Posterior cingulate gyrus (tissue), 11 donors: ENCODE measurements at places on chromosomes 7 and 10.
A peak's percentile ranks its signal among the peaks of the same experiment; 100 is the strongest.

DNA sequence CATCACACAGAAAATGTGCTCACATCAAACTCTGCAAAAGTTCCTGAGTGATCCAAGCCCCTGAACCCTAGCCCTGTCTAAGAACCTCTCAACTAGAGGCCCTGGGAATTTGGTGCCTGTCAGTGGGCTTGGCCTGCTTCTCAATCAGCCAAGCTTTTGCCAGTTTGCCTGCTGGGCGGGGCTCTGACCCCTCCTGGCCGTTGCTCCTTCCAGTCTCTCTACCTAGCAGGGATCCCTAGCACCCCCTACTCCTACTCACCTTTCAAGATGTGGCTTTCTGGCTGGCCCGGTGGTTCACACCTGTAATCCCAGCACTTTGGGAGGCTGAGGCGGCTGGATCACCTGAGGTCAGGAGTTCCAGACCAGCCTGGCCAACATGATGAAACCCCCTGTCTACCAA, 2.1 kb downstream of the KLRG2 start:
- no peak for DNase-seq

DNA sequence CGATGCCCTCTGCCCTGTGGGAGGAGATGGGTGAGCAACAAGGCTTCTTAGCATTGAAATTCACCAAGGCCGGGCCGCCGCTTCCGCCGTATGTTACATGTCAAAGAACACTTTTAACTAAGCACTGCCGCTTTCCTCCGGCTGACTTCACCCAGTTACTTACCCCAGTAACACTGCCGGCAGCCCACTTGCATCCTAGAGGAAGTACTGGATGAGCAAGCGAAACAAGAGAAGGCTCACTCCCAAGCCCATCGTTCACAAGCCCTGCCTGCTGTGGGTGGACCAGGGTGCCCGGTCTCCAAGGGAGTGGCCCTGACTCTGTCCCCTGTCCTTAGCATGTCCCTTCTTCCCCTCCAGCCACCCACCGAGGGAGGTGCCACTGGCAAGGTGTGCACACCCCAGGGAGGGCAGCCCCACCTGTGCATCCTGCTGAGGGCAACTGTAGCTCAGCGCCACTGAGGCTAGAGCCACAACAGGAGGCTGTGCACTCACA, 73.1 kb upstream of the EBF3 start:
- no peak for DNase-seq

DNA sequence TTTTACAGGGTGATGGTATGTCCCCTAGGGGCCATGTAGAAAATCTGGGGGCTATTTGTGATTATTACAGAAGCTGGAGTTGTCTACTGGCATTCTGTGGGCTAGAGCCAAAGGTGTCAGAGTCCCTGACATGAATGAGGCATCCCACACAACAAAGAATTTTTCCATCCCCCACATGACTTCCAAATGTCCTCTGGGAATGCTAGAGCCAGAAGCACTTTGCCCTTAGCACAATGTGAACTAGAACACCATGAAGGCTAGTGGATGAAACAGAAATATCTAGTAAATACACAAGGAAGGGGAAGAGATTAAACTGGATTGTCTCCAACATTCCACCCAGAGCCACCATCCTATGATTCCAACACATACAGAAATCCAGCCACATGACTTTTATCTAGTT, 46.9 kb downstream of the FAM13C start:
- no peak for DNase-seq

- no peak for DNase-seq
These were observed 300.6 kb downstream of the DNAJB6 start for GRCh38 chr7:157637216-157637949.

DNA sequence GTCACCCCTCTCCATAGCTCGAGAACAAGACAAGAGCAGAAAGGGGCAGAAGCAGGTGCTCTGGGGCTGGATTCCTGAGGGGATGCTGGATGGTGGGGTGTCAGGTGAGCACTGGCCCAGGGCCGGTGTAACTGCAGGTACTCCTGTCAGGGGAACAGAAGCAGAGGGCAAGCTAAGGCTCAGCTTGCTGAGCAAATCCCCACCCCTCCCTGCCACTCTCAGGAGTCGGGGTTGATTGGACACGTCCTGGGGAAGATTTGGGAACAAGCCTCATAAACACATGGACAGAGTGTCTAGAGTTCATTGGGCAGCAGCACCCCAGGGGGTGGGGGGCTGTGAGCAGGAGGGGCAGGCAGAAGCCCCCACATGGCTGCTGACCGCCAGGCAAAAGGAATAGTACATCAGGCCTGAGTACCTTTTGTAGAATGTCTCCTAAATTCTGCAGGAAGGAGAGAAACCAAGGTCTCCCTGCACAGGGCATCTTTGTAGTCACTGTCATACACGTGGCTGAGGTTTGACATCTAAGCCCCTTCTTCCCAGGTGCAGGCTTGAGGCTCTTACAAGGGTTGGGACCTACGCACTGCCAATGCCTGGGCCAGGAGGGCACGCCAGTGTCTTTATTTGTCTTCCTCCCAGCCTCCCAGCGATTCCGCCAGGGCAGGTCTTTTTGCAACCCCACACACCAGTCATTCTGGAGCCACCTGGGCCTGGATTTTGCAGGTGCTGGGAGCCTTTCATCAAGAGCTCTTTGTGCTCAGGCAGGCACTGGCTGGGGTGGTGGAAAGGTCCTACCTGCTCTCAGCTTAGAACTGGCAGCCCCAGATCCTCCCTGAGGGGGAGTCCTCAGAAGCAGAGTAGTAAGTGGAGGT, 2.8 kb downstream of the CALML3 start:
- DNase-seq = no peak

GRCh38 chr10:103605359-103606096, 112.0 kb downstream of the NEURL1 start:
- peak; percentile 70 for DNase-seq

GRCh38 chr10:118775478-118775877, 20.7 kb upstream of the CACUL1 start:
- no peak for DNase-seq

DNA sequence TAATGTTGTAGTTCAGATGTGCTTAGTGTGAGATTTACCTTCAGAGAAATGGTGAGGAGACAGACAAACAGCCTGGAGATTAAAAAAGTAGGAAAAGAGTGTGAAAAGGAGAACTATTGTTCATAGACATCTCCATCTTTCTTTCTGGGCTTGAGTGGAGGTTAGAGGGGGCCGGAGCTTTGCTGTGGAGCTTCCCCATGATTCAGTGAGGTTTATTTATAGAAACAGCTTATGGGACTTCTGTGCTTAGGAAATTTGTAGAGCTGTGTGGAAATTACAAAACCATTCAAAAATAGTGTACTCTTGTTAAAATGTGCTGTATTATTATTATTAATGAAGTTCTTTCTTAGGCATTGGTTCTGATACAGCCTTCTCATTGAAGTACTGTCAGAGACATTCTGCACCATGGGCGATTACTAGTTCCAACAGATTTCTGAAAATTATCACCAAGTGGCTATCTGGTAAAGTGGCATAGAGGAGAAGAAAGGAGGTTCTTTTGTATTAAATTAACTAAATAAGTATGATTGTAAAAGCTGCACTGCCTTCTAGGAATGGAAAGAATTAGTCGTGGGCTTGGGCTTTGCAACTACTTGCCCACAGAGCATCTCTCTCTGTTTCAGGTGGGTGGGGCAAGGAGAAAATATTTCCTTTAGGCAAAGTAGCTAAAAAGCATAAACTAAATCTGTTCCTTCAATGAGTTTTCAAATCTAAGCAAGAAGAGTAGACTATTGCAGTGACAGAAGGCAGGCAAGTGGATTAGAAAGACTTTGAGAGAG, 8.7 kb upstream of the TCAF1 start:
- no peak for DNase-seq

- DNase-seq = no peak
These were observed 130.2 kb upstream of the COBL start for GRCh38 chr7:51446785-51447184.

- DNase-seq = no peak
These were observed 8.4 kb upstream of the RBM28 start for GRCh38 chr7:128352153-128352537.

- DNase-seq = no peak
These were observed 8.0 kb upstream of the ACTR3B start for GRCh38 chr7:152751449-152752141.

GRCh38 chr10:113695691-113696090, 16.0 kb downstream of the CASP7 start:
- no peak for DNase-seq

DNA sequence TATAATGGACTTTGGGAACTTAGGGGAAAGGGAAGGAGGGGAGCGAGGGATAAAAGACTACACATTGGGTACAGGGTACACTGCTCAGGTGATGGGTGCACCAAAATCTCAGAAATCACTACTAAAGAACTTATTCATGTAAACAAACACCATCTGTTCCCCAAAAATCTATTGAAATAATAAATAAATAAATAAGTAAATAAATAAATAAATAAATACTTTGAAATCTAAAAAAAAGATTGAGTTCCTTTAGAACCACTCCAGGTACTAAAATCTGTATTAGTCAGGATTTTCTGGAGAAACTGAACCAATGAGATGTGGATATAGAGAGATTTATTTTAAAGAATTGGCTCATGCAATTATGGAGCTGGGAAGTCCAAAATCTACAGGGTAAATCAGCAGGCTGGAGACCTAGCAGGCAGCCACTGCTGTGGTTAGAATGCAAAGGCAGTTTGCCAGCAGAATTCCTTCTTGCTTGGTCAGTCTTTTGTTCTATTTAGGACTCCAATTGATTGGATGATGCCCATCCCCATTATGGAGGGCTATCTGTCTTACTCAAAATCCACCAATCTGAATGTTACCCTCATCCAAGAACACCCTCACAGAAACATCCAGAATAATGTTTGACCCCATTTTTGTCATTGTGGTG, 8.9 kb downstream of the IGFBP1 start:
- no peak for DNase-seq

DNA sequence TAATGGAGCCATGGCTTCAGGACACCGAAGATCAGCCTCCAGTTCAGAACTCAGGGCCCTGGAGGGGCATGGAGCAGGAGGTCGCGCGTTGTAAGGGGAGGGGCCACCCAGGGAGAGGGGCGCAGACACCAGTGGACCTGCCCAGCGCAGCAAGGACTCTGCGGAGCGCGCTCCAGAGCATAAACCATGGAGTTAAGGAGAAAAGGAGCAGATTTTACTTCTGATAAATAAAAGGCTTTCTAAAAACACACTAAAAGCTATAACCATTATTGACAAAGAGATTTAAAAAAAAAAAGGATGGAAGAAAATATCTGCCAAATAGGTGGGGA, 10.5 kb downstream of the CALY start:
- no peak for DNase-seq

- no peak for DNase-seq
These were observed 12.4 kb downstream of the NMT2 start for GRCh38 chr10:15155978-15156656.

DNA sequence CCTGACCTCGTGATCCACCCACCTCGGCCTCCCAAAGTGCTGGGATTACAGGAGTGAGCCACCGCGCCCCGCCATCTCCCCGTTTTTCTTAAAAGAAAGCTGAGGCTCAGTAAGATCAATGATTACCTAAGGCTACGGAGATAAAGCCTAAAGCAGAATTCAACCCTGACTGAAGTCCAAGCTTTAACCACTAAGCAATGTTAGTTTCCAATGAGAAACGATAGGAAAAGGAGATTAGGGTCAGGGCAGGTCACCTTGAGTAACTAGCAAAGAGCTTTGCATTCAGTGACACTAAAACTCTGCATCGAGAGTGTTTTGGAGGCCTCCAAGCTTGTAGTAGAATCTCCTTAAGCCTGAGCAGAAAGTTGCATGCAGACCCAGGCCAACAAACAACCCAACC, 17.6 kb upstream of the PRXL2A start:
- no peak for DNase-seq

DNA sequence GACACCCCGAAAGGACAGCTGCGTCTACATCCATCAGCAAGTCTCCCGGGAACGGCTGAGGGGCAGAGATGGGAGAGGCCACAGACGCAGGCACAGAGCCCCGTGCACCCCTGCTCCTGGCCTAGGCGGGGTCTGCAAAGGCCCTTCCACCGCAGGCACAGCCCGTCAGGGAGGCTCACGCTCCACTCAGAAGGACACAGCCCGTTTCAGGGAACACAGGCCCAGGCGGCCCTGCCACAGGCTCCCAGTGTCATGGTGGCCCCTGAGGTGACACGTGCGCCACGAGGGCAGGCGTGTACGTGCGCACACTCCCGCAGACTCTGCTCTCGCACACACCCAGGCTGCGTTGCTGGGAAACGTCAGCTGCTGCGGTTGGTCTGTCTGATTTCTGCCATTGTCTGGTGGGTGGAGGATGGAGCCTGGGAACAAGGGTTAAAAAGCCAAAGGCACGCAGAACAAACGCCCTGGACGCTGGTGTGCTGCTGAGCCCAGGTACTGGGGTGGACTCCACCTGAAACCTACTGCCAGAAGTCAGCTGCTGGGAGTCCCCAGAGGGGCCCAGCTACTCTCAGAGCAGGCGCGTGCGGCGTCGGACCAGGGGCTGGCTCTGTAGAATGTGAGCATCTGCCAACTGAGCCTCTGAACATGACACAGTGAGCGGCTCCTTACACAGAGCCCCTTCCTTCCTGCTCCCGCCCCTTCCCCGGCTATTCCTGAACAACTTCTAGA, 13.1 kb downstream of the GPER1 start:
- DNase-seq = no peak

DNA sequence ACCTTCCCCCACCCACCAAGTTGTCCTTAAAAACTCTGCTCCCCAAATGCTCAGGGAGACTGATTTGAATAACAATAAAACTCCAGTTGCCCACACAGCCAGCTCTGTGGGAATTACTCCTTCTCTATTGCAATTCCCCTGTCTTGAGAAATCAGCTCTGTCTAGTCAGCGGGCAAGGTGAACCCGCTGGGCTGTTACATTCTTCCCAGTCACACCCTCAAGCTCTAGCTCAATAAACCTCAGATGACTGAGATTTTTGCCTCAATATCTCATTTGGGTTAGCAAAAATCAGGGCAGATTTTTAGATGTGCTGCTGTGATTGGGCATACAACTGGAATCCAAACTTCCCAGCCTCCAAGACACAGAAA, 32.9 kb downstream of the SVOPL start:
- no peak for DNase-seq

DNA sequence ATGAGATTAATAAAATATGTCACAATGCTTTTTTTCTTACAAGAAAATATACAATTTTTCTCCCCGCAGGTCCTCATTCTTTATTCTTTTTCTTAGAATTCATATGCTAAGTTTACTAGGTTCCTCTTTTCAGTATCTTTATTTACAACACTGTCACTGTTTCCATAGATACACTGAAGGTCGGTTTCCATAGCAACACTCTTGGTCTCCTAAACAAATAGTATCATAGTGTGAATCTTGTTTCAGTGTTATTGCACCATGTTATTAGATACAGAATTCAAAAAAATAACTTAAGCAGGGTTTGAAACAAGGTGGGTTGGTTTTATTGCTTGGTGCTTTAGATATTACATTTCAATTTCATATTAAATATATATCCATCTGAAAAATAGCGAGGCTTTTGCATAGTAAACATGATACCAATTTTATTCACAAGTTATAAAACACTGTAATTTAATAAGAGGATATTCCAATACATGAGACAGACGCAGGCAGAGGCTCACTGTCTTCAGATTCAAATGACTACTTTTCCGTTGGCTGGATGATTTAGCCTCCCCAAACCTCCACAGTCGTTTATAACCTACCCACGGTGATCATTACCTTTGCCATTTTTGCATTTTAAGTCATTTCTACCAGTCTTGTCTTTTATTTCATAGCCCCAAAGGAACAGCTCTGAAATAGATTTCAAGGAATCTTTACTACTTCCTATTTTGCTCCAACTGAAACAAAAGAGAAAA, 88.9 kb upstream of the KLF6 start:
- DNase-seq = no peak
